ENCODE measurements at places on chromosomes 12 and 14.

- no peak for DNase-seq
Observed at GRCh38 chr14:52844262-52845060, 53.1 kb upstream of the GNPNAT1 start.

DNA sequence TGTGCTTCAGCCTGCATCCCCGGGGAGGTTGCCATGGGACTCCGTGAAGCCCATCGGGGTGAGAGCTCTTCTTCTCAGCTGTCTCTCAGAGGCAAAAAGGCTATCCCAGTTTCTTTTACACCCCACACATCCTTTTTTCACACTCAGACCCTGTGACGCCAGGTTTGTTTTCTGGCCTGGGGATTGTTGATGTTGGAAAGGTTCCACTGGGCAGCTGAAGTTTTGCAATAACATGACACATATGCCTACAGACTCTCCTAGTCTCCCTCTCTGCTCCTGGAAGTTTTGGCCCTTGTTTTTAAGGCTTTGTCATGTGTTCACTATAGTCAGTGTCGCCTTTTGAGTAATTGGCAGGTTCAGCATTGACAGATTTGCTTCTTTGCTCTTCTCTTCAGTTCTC, 118.6 kb downstream of the SMOC1 start:
- no peak for DNase-seq

DNA sequence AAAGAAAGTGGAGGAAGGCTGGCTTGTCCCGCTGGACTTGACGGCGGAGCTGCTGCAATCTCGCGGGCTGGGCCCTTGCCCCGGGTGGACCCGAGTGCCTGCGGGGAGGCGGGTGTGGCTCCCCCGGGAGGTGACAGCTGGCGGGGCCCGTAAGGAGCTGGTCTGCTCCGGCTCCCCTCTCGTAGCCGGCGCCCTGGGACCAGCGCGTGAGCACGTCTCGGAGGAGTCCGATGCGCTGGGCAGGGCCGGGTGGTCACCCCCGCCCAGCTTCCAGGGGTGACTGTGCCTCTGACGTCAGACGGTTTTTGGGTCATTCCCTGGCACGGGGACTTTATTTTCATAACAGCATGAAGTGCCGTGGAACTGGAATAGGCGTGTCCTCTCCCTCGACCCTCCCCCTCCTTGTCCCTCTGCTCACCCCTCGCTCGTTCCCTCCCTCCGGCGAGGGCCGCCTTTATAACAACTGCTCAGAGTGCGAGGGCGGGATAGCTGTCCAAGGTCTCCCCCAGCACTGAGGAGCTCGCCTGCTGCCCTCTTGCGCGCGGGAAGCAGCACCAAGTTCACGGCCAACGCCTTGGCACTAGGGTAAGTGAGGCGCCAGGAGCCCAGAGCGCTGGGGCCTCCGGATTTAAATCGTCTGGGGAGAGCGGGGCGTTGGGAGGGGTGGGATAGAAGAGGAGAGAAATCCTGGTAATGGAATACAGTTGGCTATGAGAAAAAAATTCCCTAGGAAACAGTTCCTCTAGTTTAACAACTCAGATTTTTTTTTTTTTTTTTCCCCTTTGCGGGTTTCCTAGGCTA, at the start of gene GPRC5A:
TSS of gene GPRC5A (plus strand) at position 483 of the 801 bp plus-strand sequence. CDS start 16,688 bp downstream, outside the sequence.
- no peak for DNase-seq

DNA sequence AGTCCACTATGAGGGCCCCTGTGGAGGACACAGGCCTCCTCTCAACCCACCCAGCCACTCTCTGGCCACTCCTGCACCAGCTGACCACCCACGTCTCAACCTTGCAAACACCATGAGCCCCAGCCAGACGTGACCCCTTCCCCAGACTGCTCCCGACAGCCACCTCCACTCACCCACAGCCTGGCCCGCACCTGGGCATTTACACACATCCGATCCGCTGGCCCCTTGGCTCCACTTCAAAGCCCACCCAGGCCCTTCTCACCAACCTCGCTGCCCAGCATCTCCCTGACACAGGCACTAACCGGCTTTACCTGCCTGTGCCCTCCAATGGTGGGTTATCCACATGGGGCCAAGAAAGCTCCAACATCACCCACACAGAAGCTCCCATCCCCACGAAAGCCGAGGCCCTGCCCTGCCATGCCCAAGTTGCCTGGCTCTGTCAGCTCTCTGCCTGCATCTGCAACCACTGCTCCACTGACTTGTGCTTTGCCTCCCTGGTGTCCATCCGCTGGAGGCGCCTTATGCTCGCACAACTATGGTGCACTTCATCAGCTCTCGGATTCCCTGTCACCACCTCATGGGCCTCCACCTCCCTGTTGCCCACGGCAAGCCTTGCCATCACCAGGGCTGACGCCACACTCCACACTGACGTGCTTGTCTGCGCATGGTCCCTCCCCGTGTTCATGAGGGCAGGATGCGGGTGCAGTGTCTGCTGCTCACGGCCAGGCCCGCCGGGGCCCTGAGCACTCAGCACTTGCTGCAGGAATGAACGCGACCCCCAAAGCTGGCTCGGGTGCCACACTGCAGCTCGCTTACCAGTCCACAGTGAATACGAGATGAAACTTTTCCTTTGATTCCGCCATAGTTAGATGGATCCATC, 16.7 kb downstream of the P2RX2 start:
- DNase-seq = no peak

DNA sequence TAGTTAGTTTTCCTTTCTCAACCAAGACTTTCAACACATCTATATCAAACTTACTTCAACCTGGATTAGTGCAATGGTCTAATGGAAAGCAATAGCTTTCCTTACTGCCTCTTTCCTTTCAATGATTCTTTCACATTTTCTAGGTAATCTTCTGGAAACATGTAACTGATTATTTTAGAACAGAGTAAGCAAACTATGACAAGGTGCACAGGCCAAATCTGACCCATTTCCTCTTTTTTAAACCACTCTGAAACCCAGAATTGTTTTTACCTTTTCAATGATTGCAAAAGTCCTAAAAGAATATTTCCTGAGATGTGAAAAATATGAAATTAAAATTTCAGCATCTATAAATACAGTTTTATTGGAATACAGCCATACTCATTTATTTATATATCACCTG, 81.6 kb upstream of the TMTC2 start:
- no peak for DNase-seq

DNA sequence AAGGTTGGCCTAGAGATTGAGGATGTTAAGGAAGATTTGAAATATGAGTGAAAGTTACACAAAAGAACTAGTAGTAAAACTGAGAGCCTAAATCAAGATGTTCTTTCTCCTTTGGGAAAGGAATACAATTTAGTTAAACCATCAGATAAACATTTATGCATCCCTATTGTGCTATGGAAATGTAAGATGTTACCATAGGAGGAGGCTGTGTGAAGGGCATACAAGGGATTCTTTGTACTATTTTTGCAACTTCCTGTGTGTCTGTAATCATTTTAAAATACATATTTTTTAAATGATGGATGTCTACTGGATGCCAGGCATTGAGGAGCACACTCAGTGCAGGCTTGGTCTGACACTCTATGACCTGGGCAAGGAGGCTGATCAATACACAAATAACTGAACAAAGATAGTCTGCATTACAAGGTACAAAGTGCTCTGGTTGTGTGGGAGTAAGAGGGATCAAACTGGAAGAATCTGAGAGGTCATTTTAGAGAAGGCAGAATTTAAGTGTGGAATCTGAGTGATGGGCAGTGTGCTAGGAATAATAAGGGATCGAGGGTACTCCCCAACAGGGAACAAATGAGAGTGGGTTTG, 5.8 kb upstream of the CHPT1 start:
- DNase-seq = no peak

DNA sequence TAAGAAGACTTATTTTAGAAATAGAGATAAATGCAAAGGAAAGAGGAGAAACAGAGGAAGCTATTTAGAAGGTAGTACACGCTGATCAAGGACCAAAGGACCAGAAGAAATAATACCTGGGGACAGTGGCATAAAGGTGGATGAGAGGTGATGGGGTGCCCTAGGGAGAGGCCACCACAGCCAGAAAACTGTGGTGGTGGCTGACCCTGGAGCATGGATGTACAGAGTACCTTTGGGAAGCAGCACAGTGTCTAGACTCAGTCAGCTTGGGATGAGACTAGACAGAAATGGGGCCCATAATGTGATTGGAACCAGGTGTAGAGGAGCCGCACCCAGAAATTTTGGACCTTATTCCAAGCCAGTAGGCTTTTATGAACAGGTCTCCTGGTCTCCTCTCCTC, 17.2 kb downstream of the RASSF8 start:
- no peak for DNase-seq

DNA sequence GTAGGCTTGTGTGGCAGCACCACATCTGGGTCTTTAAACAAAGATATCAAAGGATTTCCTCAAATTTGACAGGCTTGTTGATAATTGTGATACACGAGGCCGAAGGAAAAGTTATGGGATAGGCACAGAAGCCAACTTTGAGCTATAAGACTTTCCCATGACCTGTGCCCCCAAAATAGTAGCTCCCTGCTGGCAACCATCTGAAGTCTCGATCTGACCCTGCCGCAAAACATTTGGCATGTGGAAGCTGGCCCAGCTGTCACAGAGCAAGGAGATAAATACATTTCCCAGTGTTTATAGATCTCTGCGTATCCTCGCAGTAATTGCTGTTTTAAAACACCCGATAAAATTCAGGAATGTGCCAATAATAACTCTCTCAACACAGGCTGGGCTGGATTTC, 26.4 kb upstream of the RGS6 start:
- no peak for DNase-seq

- no peak for DNase-seq
Observed at GRCh38 chr14:98229656-98230366, 1042.2 kb downstream of the BCL11B start.

DNA sequence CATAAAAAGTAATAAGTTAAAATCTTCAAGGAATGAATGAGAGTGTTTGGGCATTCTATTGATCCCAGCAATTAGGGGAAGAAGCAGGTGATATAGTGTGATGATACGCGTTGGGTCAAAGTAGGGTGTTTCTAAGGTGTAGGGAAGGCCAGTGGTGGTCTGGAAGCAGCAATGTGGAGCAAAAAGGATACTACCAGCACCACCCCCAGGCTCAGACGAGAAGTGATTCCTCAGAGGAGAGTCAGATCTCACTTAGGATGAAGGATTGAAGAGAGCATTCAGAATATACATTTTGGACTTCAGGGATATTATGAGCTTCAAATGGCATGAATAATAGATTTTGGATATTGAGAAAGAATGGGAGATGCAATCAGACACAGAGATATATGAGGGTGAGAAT, 497.6 kb downstream of the RMST start:
- no peak for DNase-seq

- no peak for DNase-seq
Observed at GRCh38 chr12:29133181-29133580, 15.9 kb upstream of the FAR2 start.

Measured in effector CD8-positive, alpha-beta T cell (primary cell).